HFF-Myc (cell line): ENCODE measurements at places on chromosomes 12 and 14.
A peak's percentile ranks its signal among the peaks of the same experiment; 100 is the strongest.

DNA sequence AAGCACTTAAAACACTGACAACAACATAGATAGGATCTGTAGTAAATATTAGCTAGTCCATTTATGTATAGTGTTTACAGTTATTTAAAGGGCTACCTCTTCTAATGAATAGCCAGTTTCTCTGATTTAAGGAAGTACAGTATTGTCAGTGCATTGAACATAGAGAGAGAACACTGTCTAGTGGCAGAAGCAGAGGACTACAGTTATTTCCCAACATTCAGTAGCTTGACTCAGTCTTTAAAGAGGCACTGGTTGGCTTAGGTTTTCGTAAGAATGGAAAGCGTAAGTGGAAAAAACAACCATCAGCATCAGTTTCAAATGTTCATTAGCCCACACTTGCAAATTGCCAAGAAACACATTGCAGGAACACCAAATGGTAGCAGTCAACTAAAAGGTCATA lies 125.0 kb upstream of the HMGA2 start:
- DNase-seq, result no peak

- no peak for DNase-seq
Observed at GRCh38 chr12:114961491-114961890, 277.5 kb upstream of the TBX3 start.

- DNase-seq, result no peak
Observed at GRCh38 chr14:60658909-60659585, 9.8 kb upstream of the SIX1 start.

DNA sequence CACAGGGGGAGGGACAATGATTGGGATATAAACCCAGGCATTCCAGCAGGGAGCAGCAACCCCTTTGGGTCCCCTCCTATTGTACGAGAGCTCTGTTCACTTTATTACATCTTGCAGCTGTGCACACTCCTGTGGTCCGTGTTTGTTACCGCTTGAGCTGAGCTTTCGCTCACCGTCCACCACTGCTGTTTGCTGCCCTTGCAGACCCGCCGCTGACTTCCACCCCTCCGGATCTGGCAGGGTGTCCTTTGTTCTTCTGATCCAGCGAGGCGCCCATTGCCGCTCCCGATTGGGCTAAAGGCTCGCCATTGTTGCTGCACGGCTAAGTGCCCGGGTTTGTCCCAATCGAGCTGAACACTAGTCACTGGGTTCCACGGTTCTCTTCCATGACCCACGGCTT lies 64.1 kb downstream of the E2F7 start:
- DNase-seq, result no peak

DNA sequence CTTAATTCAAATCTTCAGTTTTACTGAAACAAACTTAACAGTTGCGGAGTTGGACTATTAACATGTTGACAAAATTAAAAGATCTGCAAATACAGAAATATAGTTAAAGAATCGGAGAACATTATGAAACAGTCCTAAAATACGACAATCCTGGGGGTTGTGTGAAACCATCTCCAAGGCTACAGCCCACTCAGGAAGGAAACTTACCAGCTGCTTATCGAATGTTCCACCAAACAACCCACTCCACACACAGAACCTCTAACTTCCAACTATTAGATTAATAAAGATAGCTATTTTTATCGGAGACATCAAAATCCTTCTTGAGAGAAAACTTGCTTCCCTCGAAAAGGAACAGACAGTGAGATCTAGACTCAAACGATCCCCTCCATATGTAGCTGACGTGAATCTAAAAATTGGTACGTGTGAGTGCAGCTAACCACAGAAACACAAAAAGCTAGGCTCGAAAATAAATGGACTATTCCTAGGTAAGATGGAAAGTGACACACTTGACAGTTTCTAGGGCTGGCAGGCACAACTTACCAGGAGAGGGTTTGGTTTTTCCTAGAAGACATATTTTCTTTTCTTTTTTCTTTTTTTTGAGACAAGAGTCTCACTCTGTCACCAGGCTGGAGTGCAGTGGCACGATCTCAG lies 12.9 kb downstream of the VPS37B start:
- DNase-seq, result no peak

DNA sequence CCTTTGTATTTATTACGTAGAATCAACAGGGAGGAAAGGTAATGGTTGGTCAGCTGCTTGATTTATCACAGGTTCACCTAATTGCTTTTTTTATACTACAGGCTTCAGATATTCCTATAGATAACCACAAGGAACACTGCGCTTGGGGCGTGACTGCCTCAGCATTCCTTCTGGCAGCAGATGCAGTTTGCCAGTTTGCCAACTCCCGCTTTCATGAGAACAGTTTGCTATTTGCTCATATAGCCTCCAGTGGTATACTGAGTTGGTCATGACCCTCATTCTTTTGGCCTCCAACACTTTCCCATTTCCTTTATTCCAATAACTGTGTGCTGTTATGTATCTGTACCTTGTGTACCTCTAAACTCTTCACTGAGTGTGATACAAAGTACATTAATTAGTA lies 38.6 kb upstream of the ACSM4 start:
- no peak for DNase-seq

DNA sequence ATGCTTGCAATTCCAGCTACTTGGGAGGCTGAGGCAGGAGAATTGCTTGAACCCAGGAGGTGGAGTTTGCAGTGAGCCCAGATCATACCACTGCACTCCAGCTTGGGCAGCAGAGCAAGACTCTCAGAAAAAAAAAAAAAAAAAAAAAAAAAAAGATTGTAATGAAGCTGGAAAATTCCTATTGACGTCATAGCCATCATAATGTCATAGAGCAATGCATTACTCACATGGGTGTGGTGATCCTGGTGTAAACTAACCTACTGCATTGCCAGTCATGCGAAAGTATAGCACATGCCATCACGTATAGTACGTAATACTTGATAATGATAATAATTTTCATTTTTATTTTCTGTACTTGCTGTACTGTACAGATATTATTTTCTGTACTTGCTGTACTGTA lies 42.7 kb upstream of the NID2 start:
- no peak for DNase-seq

DNA sequence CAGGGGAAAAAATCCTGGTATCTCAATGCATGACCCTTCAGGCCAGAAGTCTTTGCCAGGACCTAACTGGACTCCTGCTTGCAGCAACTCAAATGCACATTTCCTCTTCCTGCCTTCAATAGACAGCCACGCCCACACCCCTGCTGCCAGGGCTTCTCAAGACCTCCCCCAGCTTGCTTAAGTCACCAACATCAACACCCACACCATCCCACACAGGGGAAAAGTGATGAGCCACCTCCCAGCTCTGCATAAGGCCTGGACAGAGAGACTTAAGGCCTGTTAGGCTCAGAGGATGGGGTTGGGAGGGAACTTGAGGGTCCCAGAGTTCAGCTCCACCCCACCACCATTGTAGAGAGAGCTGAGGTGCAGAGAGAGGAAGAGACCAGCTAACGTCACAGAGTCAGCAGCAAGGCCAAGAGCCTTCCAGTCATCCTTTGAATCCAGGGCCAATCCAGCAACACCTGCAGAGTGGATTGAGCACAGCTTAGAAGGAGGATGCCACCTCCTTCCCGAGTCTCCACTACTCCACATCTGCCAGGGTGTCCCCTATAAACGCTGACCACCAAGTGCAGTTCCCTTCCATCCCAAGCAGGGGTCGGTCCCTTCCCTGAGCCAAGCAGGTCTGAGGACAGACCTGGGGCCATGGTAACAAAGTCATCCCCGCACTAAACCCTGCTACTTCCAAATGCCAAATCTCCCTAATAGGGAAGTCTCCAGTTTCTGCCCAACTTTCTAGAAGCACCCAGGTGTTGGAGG lies 50.0 kb downstream of the KDM2B start:
- peak; percentile 60 for DNase-seq

GRCh38 chr12:29782871-29783772 lies 620 bp downstream of the TMTC1 start:
- no peak for DNase-seq

DNA sequence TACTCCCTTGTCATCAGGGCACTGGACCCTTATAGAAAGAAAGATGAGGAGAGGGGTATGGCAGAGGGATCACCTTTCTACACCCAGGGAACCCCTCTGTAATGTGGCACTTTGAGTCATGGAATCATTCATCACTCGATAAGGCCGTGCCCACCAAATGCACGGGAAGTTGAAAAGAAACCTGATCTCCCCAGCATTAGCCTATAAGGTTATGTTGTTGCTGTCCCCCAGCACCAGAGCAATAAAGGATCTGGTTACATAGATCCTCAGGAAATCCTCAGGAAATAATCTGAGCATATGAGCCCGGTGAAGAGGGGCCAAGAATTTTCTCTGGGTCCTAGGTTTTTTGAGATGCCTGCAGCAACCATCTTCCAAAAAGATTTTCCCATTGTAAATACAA lies 148.8 kb upstream of the CRY1 start:
- no peak for DNase-seq

- peak; percentile 36 for DNase-seq
Observed at GRCh38 chr12:59708064-59708463, 112.2 kb downstream of the SLC16A7 start.

DNA sequence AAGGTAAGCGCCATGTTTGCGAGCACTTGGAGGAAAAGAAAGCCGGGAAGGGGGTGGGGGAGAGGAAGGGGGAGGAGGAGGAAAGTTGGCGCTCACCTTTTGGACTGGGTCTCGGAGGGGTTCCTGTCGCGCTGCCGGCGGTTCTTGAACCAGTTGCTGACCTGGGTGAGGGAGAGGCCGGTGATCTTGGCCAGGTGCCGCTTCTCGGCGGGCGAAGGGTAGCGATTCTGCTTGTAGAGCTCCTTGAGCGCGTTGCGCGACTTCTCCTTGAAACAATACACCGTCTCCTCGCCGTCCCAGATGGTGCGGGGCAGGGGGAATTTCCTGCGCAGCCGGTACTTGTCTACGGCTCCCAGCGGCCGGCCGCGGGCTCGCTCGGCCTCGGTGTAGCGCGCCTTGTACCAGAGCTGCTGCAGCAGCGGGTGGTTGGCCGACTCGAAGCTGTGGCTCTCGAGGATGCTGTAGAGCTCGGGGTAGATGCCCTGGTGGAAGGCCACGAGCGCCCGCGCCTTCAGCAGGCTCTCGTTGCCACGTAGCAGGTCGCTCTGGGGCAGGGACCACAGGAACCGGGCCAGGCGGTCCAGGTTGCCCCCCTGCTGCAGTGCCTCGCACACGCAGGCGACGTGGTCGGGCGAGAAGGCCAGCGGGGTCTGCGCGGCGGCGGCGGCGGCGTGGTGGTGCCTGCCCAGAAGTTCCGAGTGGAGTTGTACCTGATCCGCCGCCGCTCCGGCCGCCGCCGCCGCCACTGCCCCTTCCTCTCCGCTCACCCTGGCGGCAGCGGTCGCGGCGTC lies 840 bp downstream of the SIX4 start:
- no peak for DNase-seq

DNA sequence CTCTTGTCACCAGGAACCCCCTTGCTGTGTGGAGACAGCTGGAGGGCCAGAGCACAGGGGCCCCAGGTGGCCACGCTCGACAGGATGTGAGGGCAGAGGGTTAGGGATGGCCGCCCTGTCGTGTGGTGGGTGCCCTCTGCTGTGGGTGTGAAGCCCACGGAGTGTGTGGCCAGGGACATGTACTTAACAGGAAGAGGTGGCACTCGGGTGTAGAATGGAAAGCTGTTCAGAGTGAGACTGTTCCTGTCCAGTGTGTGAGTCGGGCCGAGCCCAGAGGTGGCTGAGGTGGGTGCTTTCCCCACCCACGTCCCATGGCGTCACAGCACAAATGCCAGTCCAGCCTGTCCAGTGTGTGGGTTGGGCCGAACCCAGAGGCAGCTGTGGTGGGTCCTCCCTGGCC lies 47.1 kb downstream of the FBRSL1 start:
- no peak for DNase-seq

DNA sequence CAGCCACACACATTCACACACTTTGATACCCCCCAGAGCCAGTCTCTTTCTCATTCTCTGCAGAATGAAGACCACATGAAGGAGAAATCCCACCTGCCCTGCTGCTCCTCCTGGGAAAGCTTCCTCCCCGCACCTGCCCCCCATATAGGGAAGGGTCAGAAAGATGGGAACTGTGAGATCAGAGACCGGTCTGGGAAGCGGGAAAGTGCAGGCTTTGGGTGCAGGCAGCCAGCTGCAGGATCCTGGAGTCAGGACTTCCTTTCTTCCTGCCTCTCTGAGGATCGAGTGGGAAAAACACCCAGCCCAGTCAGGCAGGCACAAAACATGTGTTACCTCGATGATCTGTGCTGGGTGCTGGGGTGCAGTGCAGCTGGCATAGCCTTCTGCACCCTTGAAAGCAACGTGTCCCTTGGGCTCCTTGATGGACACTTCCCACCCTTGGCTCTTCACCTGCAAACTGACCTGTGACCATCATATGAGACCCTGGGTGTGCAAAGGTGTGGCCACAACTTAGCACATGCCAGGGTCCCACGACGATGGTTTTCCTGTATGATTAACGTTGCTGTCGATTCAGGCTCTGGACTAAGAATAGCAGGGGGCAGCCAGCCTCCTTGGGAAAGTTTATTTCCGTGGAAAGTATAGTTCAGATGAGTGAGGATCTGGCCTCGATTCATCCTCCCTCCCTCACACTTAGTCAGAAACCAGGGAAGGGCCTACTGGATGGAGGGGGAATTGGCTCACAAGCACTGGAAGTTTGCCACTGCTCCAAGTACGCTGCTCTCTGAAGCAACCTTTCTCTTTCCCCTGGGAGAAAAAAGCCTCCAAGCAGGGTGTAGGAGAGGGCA lies 105.4 kb upstream of the MED13L start:
- peak; percentile 91 for DNase-seq

GRCh38 chr12:27622436-27623195 lies 73.6 kb upstream of the REP15 start:
- DNase-seq, result no peak

GRCh38 chr14:20746566-20746965 lies 879 bp downstream of the EDDM3A start:
- no peak for DNase-seq

- DNase-seq, result no peak
Observed at GRCh38 chr14:47857646-47858045, 182.2 kb upstream of the MDGA2 start.

DNA sequence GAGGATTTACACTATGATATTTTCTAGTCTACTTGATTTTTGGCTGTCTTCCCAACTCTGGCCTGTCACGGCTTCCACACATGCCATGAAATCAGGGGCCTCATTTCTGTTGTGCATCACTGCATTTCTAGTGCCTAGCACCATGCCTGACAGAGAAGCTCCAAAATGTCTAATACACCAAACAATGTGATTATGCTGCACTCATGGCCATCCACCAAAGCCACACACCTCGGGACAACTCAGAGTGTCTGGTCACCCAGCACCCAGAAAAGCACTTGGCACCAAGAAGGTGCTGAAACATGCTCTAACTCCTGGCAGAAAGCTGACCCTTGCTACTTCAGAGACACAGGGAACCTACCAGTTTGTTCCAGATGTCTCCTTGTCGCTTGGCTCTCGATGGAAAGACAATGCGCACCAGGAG lies 11.3 kb downstream of the GCN1 start:
- no peak for DNase-seq

DNA sequence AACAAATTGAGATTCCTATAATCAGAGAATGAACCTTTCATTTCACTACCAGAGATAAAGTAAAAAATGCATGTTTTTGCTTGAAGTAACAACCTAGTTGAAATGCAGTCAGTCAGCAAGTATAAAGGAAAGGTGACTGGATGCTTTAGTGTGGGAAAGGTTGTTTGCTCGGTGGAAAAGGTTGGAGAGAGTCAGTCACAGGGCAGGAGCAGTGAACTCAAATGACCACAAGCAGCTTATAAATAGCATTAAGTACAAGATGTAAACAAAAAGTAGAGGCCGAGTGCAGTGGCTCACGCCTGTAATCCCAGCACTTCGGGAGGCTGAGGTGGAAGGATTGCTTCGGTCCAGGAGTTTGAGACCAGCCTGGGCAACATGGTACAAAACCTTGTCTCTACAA lies 98.1 kb upstream of the FGD4 start:
- no peak for DNase-seq

GRCh38 chr14:49692811-49693734 lies at the start of gene KLHDC1:
TSS of gene KLHDC1 (plus strand) at chr14:49693120. CDS start at chr14:49693195, 75 bp downstream.
- no peak for DNase-seq

GRCh38 chr12:30135776-30136175 lies 352.0 kb upstream of the TMTC1 start:
- no peak for DNase-seq
